ENCODE measurements at places on chromosomes 1 and 21. TPM values are rescaled to one million over a fixed set of nuclear protein-coding genes. Genes with fewer than 3 reads are reported as not detected.
A peak's percentile ranks its signal among the peaks of the same experiment; 100 is the strongest.

GRCh38 chr1:113403065-113403464 lies 12.8 kb downstream of the MAGI3 start:
- peak; percentile 10 for DNase-seq

GRCh38 chr1:19885821-19886220 lies 3.6 kb downstream of the OTUD3 start:
- DNase-seq = no peak

DNA sequence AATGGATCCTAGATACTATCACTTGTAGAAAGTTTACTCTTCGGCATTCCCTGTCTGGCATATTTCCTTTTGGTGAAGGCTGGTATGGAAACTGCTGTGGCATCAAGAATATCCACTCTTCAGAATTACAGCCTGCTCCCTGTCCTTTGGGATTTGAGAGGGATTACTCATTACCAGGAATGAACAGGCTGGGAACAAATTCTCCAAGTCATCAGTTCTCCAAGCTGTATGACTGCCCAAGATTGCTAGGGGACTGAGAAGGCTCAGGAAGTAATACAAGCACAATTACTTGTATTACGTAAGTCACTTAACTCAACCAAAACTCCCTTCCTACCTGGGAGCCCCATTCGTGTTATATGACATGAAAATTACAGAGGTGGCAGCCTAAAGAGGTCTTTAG lies 49.6 kb downstream of the CD58 start:
- DNase-seq = no peak

- DNase-seq = no peak
These were observed 801.7 kb upstream of the BRINP3 start for GRCh38 chr1:191279266-191279800.

Gene SPRR3
- not detected for total RNA-seq

DNA sequence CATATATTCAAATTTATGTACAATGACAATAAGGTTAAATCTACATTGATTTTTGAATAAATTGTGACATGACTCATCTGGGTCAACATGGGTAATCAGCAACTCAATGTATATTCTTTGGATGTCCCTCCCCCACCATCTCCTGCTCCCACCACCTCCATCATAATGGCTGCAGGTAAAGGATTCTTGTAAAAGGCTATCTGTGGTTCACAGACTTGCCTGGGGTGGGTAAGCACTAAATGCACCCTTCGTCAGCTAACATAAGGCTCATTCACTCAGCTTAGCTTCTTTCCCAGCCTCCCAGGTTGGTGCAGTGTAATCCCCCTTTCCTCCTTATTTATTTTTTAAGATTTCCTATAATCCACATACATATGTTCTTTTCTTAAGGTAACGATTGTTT lies 355.7 kb upstream of the DPYD start:
- no peak for DNase-seq

Gene WDR64
- not detected for total RNA-seq

Gene TENT5C
- total RNA-seq = 0.39 TPM

- DNase-seq = no peak
These were observed 22.1 kb downstream of the PSEN2 start for GRCh38 chr1:226892524-226892875.

DNA sequence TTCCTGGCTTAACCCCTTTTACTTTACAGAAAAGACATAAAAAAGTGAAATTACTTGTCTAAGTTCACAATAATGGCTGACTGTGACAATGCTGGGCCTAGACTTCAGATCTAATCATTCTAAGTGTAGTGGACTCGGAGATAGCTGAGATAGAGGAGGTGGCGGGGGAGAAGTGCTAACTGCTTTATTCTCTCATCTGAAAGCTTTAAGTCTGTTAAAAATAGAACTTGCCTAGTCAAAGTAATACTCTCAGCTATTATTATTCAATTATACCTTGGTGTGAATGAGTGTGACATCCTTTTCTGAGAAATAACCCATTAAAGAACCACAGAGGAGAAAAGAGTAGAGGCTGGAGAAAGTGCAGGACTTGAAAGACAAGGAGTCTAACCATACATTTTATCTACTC lies 96.1 kb upstream of the OLIG2 start:
- DNase-seq = no peak

- DNase-seq = peak; percentile 81
These were observed 1.7 kb downstream of the NR5A2 start for GRCh38 chr1:200029035-200029821.

DNA sequence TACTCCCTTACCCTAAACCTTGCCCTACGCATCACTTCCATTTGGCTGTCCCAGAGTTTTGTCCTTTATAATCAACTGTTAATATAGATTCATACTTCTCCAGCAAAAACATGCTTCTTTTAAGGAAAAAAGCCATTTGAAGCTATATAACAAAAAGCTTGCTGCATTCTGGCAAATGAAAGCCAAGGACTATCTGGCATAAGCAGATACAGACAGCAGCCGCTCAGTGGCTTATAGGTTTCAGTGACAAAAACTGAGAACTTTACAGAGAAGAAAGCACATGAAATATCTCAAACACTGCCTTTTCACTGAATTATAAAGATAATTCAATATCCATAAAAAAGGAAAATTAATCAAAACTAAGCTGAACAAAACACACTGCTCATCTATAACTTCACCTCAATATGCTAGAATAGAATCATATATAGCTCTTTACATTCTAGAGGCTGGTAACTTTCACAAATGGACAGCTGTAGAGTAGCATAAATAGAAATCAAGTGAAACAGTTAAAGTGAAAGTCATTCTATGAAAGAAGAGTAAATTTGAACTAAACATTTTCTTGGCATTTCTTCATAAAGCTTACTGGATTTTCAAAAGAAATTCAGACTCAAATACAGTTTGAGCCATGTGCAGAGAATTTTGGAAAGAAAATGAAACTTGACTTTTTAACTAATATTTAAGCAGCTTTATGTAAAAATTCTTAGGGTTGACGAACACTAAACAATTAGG lies 19.6 kb downstream of the CDC42BPA start:
- no peak for DNase-seq

Gene TTLL7
- total RNA-seq = 37.9 TPM

- no peak for DNase-seq
These were observed 31.3 kb upstream of the TRIM67 start for GRCh38 chr1:231130544-231130943.

GRCh38 chr1:223084464-223084866 lies 58.6 kb downstream of the TLR5 start:
- no peak for DNase-seq

Gene PLCH2
- total RNA-seq = 0.54 TPM

- no peak for DNase-seq
These were observed 74.4 kb upstream of the SDC3 start for GRCh38 chr1:30982937-30983336.

DNA sequence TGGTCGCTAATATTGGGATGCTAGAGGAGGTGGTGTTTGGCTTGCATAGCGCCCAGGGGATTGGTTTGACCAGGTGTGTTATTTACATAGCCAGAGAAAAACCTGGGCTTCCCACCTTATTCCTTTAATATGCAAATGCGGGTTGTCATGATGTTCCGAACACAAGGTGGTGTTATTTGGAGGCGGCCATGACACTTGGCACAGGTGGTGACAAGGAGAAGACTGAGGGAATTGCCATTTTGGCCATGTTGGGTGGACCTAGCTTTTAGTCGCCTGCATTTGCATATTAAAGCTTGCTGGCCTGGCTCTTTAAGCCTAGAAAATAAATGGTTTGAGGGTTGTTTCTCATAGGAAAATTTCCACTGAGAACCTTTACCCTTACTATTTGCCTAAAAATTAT lies 490.5 kb downstream of the SIPA1L2 start:
- no peak for DNase-seq

GRCh38 chr1:74767490-74767889 lies 34.5 kb downstream of the TYW3 start:
- DNase-seq = peak; percentile 40

GRCh38 chr1:119266386-119266785 lies 102.2 kb upstream of the HAO2 start:
- DNase-seq = no peak

DNA sequence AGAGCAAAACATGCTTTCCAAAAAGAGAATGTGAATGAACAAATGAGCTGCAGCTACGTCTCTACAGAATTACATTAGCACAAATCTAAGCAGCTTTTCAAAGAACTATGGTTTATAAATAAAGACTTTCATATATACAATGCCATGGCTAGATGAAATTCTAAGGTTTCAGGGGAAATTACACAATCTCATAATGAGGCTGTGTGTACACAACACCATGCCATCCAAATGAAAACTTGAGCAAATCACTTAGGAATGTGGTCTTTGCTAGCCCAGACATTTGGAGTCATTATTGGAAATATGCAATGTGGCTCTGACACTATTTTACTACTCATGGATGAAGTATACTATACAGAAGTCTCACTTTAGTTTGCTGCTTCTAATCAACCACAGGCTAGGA lies 37.5 kb downstream of the SPAG17 start:
- DNase-seq = no peak

- DNase-seq = no peak
These were observed 43.1 kb downstream of the ATP2B4 start for GRCh38 chr1:203669739-203670138.

- DNase-seq = peak; percentile 39
These were observed 34.1 kb downstream of the KIAA1614 start for GRCh38 chr1:180946541-180947498.

DNA sequence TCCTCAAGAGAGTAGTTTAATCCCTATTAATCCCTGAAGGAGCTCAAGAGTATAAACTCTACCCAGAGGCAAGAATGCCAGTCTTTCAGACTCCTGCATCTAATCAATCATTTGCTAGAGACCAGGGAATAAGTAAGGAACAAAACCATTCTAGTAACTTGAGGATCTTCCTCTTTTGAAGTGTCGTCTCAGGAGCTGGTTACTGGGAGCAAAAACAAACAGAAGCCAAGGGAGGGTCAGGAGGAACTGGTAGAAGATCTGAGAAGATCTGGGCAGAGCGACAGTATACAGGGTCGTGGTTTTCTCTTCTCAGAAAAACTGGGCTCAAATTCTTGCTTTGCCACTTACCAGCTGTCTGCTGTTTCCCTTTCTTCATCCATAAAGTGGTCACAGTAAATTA lies 69.3 kb downstream of the RPS6KA1 start:
- peak; percentile 18 for DNase-seq

Gene RNF186
- not detected for total RNA-seq

DNA sequence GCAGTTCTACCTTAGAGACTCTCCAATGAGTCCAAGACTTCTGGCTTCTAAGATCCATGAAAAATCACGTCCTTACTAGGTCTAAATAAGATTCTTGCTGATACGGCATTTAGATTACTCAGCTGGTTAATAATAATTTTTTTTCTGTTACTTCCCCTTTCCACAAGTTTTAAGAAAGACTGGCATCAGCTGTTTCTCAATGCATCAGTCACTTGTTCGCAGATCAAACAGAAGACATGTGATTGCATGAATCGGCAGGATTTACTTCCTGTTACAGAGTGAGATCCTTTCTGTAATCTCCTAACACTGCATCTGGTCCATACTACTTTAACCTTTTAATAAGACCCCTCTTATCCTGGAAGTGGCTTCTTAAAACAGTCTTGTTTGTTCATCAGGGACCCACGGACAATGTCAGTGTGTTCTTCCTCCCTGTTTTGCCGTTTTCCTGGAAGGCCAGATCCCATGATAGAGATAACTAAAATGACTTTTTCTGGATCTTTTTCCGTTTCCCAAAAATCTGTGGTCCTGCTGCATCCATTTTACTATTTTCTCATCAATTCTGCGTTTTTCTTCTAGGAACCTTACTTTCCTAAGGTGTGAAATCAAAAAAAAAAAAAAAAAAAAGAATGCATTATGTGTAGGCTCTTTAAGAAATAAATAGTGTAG lies 6.1 kb downstream of the NPL start:
- DNase-seq = no peak

DNA sequence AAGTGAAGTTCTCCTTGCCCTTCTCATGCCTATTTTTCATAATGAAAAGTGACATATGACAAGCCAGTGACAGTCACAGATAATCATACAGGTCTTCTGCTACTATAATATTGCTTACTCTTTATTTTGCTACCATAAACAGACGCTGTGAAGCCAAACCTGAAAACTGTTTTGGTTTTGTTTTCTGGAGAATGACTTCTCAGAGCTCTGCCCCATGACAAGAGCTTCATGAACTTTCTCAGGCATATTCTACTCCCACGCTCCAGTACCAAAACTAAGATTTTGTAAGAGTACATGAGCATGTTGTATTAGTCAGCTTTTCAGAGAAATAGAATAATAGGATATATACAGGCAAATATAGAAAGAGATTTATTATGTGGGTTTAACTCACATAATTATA lies 64.3 kb upstream of the VTCN1 start:
- DNase-seq = no peak

- DNase-seq = peak; percentile 79
These were observed 765 bp upstream of the VPS45 start for GRCh38 chr1:150066838-150067183.

DNA sequence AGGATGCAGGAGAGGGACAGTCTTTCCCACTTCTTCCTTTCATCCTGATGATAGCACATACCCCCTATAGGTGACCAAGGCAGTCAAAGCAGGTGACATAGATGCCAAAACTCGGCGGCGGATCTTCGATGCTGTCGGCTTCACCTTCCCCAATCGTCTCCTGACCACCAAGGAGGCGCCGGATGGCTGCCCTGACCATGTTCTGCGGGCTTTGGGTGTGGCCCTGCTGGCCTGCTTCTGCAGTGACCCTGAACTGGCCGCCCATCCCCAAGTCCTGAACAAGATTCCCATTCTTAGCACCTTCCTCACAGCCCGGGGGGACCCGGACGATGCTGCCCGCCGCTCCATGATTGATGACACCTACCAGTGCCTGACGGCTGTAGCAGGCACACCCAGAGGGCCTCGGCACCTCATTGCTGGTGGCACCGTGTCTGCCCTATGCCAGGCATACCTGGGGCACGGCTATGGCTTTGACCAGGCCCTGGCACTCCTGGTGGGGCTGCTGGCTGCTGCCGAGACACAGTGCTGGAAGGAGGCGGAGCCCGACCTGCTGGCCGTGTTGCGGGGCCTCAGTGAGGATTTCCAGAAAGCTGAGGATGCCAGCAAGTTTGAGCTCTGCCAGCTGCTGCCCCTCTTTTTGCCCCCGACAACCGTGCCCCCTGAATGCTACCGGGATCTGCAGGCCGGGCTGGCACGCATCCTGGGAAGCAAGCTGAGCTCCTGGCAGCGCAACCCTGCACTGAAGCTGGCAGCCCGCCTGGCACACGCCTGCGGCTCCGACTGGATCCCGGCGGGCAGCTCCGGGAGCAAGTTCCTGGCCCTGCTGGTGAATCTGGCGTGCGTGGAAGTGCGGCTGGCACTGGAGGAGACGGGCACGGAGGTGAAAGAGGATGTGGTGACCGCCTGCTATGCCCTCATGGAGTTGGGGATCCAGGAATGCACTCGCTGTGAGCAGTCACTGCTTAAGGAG lies 2.9 kb downstream of the NCDN start:
- DNase-seq = no peak

Gene CFHR1
- not detected for total RNA-seq

Gene ZNF593
- 13.3 TPM for total RNA-seq

GRCh38 chr1:150505431-150505830 lies 2.5 kb upstream of the ECM1 start:
- no peak for DNase-seq

GRCh38 chr1:205710201-205711062 lies 30.1 kb upstream of the SLC45A3 start:
- no peak for DNase-seq
